Activated T-helper 1 cell treated with Interleukin-2 at 50 U/mL for 16 hours (primary cell): ENCODE measurements at places on chromosomes 5 and 9.

DNA sequence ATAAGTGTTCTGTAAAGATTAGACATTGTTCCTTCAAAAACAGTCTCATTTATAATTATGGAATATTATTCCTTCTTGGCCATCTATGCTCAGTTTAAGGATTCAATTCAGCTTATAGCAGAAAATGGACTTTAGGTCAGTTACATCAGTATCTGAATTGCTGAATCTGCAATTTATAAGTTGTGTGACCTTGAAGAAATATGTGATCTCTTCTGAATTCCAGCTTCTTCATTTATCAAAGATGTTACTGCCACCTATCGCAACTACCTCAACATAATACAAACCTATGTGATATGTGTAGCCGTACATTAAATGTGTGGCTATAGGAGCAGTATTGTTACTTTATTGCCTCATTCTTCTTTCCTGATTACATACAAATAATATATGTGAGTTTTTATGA, 118.2 kb downstream of the CDH12 start:
- no peak for DNase-seq

GRCh38 chr9:4461437-4461836, 28.8 kb upstream of the SLC1A1 start:
- DNase-seq, result no peak

DNA sequence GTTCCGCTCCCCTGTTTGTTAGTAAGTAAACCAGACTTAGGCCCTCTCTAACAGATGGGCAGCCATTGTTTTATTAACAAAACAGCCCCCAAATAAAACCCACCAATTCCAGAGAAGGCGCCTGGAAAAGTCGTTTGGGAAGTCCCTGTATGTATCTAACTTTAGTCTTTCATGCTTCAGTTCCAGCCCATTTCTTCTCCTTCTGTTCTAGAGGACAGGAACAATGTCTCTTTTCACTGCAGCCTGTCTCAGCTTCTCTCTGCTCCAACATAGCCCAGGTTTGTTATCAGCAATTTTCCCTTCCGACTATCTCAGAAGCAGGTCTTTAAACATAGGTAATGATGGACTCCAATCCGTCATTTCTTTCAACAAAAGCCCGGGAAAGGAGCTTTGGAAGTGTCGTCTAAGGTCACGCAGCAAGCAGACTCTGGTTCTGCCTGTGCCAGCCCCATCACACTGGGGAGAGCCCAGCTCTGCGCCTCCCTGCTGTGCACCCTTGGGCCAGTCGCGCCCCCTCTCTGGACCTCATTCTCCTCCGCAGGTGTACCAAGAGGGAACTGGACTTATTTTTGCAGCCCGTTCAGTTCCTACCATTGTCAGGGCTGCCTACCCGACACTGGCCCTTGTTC, 9.6 kb upstream of the AKNA start:
- DNase-seq, result no peak

DNA sequence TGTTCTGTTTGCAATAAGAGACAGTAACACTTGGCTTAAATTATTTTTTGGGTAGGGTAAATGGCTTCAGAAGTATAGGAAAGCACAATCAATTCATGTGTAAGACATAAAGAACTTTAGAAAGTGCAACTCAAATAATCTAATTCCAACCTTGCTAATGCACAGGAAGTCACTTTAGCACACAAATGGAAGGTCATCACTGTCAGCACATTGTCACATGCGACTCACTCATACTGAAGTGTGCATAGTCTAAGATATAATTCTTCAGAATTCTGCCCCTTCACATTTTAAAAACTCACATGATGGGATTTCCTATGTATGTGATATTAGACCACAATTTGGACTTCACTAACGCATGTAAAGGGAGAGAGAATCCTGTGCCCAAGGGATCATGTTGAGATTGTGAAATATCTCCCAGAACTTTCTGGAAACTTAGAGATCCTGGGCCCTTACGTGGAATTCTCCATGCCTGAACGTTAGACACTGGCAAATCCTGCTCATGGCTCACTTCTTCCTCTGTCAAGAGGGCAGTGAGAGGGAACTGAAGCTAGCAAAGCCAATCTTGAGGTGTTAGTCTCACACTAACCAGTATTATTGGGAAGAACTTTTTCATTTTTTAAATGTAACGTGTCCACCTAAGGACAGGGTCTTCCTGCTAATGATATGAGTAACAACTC, 403.2 kb upstream of the PTGER4 start:
- DNase-seq, result no peak

DNA sequence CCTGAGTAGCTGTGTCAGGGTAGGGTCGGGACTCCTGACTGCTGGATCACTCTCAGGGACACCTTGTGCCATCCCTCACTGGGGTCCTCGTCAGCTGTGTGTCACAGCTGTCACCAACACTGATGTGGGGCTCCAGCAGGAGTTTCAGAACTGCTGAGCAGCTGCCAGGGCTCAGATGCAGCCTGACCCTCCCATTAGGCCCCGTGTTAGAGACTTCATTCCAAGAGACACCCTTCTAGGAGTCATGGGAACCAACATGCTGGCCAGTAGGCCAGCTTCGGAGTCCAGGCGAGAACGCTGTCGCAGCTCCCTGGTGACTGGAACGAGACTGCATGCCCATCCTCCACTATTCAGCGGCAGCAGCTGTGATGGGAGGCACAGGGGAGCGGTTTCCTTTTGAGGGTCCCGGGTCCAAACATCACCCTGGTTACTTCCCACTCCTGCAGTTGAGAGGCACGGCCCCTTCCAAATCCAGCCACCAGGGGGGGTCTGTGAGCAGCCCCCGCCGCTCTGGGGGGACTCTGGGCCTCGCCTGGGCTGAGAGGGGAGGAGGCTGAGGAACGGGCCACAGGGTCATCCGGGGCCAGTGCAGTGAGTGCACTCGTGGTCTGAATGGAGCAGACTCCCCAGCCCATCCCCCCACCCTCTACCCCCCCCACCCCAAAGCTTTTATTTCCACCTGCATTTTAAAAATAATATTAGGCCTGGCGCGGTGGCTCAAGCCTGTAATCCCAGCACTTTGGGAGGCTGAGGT, 12.6 kb upstream of the TCF7 start:
- DNase-seq, result peak; percentile 64

DNA sequence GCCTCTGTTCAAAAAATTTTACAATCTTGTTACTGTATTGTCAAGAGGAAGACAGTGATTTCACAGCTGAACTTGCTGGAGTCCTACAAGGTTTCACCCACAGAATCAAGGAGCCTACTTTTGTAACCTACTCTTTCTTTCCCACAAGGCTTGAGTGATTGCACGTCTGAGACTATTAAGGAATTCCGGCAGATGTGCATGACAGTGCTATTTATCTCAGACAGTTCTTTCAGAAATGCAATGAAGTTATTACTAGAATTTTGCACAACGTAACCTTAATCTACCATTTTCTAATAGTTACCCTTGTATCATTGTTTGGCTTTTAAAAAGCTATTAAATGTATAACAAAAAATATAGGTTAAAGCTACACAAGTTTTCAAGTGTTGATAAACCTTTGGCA, 400.1 kb downstream of the PTPRD start:
- DNase-seq, result no peak

- DNase-seq, result no peak
Observed at GRCh38 chr5:169544264-169544950, 39.2 kb upstream of the SPDL1 start.

DNA sequence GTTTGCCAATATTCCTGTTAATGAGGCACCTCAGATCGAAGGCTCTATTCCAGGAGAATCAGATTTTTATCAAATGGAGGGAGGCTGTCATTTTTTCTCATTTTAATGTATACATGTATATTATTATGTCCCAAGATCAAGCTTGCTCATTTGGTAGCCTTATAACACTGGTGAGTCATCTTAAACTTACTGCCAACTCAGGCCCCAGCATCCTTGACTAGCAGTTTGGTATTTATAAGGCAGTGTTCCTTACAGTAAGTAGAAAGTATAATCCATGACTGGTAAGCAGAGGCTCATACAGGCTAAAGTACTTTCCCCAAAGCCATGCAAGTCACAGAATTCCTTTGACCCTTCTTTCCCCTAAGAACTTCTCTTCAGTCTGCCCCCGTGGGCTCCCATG, 90.7 kb upstream of the NR3C1 start:
- DNase-seq, result no peak

DNA sequence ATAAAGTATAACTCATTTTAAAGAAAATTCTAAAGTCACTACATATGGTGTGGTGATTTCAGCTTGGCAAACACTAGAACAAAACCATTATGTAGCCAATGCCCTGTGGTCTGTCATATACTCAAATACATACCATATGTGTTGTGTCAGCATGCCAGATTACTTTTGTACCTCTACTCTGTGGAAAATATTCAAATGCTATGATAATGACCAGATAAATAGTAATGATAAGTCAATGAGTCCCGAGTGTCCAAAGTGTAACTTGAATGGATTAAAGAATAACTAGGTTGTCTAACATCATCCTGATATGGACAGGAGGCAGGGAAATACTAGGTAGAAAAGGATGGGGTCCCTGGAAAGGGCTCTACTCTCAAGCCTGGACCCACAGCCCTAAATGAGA, 58.0 kb upstream of the IL6ST start:
- DNase-seq, result no peak

- DNase-seq, result no peak
Observed at GRCh38 chr9:18075253-18075952, 398.6 kb upstream of the ADAMTSL1 start.

DNA sequence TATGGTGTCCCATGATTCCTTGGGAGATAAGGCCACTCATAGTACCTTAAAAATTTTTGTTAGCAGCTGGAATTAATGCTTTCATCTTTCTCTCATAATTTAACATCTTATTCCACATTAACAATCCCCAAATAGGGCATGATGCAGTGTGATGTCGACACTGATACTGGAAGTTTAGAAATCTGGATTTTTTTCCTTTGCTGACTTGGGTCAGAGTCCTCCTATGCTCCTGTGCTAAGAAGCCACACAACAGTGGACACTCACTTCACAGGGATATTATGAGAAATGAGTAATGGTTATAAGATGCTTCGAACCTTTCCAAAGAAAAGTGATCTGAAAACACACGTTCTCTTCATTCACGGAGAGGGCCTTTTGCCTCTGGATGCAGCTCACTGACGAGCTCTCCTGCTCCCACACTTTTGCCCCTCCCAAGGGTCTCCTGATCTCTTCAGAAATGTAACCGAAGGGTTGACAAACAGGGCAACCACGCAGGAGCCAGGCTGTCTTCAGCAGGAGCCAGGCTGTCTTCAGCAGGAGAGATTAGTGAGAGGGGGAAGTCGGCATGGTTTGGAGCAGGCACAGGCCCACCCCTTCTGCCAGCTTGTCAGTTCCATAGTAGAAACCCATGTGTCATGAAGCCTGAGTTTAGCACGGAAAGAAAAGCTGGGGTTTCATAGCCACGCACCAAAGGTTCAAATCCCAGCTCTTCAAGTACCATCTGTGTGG, 247.8 kb downstream of the AOPEP start:
- no peak for DNase-seq

DNA sequence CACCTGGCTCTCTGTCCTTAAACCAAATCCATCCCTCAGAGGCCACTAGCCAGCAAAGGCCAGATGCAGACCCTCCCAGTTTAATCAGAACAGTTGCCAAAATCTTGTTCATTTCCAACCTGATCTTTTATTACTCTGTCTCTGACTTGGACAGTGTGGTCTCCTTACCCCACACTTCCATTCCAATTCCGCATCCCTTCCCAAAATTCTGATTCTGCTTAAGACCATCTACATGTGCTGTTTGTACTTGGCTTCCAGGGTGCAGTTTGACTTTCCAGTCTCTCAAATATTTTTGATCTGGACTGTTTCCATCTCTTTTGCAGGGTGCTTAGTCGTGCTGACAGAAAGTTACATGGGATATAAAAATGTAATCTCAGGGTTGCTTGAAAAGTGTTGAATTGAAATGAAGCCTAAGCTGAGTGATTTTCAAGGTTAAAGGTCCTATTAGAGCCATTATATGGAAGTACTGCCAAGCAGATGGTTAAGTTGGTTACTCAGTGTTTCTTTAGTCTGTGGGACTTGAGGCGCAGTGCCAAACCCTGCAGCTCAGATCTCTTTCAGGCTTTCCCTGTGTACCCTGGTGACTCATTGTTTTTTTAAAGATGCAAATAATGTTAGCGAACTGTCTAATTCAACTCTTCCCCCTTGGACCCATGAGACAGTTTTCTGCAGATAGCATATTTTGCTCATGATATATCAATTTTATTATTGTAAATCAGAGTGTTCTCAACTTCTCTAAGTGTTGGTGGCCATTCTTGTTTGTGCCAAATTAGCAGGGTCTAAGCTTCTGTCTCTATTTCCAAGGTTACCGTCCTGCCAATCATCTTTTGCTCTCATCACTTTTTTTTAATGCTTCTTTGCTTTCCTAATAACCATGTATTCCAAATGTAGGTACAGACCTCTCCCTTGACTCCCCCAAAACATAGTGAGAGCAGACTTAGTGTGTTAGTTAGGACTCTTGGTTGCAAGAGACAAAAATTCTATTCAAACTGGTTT, 18.2 kb upstream of the DCP2 start:
- no peak for DNase-seq

DNA sequence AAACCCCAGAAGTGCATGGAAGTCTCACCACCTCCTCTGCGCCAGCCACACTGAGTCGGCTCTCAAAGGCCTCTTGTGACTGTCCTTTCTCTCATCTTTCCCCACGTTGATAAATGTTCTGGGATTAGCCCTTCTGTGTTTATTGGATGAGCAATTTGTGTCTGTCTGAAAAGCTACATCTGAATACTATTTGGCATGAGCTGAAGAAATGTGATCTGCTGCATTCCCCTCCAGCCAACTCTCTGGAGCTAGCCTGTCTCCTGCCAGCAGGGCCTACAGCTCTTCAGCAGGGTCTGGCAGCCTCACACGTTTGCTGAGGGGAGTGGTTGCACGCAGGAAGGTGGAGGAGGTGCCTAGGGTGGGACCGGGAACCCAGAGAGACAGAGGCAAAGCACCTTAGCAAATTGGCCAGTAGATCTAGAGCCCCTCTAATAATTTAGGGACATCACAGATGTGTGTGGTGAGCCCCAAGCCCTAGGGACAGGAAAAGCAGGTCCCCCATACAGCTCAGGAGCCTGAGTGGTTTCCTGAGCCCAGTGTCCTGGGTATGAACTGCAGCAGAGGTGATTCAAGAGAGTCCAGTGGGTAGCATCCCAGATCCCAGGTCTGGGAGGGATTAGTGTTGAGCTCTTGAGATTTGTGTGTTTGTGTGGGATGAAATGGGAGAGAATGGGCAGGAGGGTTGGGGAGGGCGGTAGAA, 20.5 kb upstream of the B4GALT1 start:
- no peak for DNase-seq

DNA sequence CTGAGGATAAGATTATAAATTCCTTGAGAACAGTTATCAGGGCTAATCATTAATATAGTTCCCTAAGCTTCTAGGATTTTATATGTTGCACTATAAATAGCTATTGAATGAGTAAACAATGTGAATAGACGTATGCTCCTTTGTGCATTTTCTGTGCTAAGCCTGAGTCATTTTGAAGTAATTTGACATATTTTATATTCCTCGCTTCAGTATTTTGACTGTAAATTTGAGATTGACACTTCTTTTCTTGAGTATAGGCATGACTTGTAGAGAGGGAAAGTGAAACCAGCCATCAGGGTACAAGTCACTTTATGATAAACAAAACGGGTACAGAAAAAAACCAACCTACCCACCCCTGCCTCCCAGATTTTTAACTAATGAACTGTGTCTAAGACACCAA, 367.7 kb upstream of the PRR16 start:
- no peak for DNase-seq

- DNase-seq, result no peak
Observed at GRCh38 chr5:52947208-52947607, 41.9 kb upstream of the ITGA2 start.

- DNase-seq, result no peak
Observed at GRCh38 chr9:99050924-99051323, 54.0 kb upstream of the TGFBR1 start.

GRCh38 chr9:10146517-10147331, 466.1 kb downstream of the PTPRD start:
- no peak for DNase-seq
